ENCODE measurements at places on chromosomes 3 and 15. TPM values are rescaled to one million over a fixed set of nuclear protein-coding genes. Genes with fewer than 3 reads are reported as not detected.

DNA sequence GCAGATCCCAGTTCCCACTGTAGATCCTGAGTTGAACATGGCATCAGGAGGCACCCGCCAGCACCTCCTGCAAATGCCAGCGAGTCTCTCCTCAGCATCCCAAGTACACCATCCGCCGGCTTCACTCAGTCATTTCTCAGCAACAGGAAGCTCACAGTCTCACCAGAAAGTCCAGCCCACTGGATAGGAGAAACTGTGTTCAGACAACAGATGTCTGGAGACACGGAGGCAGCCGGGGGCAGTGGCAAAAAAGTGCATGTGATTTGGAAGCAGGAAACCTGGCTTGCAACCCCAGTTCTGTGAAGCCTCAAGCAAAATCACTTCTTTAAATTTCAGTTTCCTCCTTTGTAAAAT, 68.7 kb downstream of the SRGAP3 start:
- no peak for DNase-seq

- DNase-seq = no peak
Observed at GRCh38 chr3:146080578-146080977, 80.4 kb downstream of the PLOD2 start.

DNA sequence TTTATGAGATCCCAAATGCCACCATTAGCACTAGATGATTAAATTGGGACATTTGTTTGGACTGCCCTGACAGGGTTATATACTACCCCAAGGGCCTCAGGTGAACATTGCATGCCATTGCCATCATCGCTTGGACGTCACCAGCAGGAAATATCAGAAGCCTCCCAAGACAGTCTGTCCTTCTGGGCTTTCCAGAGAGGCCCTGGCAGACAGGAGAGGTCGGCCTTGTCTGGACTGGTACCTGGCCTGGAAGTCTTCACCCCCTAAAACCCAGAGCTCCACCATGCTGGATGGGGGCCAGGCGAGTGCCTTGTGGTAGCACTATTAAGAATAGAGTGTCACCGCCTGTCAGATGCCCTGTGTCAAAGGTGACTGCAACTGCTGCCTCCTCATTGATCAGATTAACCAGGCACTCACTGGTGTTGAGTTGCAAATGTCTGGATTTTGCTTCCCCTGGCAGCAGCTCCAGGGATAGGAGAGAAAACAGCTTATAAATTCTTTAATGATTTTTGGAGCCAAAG, 324.1 kb upstream of the RASGRP1 start:
- DNase-seq = no peak

DNA sequence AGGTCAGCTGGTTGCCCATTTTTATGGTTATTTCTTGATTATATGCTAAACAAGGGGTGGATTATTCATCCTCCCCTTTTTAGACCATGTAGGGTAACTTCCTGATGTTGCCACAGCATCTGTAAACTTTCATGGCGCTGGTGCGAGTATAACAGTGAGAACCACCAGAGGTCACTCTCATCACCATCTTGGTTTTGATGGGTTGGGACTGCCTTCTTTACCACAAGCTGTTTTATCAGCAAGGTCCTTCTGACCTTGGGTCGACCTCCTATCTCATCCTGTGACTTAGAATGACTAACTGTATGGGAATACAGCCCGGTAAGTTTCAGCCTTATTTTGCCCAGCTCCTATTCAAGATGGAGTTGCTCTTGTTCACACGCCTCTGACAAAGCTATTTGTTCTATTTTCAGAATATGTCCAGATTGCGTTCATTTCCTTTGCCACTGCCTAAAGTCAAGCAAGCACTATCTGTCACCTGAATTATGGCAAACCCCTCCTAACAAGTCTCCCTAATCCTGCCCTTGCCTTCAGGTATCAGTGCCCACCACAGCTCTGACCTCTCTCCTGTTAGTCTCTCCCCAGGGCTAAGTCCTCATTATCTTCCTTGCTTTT, 308.5 kb downstream of the ROBO2 start:
- DNase-seq = no peak

DNAJC13 gene
- polyA plus RNA-seq = 16.0 TPM

GOLGA8R gene
- polyA plus RNA-seq = 0.51 TPM

Data from psoas muscle (tissue), 8 donors.